ENCODE measurements at places on chromosomes 1 and 21.

DNA sequence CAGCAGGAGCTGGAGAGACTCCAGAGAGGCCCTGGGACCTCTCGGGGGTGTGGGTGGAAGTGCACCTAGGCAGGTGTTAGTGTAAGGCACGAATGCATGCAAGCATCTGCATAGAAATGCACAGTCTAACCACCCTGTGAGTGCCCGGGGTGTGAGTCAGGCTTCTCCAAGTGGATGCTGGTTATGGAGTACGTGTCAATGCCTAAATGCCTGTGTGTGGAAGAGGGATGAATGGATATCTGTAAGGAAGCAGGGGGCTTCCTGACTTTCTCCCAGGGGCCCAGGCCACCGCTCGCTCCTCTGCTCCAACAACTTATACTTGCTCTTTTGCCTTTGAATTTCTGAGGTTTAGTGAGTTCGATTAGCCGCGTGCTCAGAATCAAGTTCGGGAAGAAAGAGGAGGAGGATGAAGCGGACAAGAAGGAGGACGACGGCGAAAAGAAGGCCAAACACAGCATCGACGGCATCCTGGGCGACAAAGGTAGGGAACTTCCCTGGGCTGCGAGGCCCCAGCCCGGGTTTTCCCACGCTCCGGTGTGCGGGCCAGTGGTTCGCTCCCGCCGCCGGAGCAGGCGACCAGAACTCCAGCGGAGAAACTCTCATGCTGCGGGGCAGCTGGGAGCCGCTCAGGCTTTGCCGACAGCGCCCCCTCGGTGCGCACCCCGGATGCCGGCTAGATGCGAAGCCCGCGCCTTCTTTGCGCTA, 5.4 kb downstream of the PAX7 start:
- DNase-seq, result no peak

DNA sequence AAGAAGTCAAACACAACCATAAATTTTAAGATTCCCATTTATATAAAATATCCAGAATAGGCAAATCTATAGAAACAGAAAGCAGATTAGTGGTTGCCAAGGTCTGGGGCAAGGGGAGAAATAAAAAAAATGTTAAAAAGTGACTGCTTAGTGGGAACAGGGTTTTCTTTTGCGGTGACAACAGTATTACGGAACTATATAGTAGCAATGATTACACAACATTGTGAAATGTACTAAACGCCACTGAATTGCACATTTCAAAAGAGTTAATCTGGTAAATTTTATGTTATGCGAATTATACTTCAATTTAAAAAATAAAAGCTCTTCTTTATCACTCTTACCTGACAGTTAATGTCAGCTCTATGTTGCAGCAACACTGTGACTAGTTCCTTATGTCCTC, 105.2 kb downstream of the ACBD6 start:
- DNase-seq, result no peak

- DNase-seq, result no peak
Measured at GRCh38 chr21:41322496-41323382, 6.1 kb downstream of the FAM3B start.

DNA sequence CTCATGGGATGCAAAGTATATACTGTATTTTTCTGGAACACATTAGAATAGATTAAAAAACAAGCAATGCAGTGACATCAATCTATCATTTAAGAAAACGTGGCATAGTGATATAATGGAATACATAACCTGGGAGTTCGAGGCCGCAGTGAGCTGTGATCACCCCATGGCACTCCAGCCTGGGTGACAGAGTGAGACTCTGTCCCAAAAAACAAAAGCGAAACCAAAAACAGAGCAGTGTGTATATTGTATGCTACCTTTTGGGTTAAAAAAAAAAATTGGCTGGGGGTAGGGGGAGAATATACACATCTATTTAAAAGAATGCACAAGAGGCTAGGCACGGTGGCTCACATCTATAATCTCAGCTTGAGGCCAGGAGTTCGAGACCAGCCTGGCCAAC, 13.5 kb downstream of the SLC2A1 start:
- no peak for DNase-seq

DNA sequence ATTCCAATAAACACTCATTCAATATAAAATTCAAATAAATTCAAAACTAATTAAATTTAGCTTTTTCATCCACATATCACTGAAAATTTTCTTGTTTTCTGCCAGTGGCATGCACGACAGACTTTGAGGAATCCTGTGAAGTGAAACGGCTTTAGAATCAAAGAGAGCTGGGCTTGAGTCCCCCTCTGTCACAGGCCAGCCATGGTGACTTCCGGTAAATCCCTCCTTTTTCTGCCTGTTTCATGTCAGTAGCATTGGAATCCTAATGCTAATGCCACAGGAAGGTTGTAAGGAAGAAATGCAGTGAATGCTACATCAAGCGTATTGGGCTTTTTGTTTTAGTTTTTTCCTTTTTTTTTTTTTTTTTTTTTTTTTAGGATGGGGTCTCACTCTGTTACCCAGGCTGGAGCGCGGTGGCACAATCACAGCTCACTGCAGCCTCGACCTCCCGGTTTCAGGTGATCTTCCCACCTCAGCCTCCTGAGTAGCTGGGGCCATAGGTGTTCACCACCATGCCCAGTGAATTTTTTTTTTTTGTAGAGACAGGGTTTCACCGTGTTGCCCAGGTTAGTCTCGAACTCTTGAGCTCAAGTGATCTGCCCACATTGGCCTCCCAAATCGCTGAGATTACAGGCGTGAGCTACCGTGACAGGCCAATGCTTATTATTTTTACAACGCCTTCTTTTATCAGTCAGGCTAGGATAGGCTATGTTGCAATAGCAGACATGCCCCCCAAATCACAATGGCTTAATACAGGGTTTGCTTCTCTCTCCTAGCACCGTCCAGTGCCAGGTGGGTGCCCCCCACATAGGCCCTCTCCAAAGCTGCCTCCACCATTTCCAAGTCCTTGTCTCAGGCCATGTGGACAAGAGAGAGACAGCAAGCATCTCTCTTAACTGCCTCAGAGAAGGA, 3.6 kb upstream of the MATN1 start:
- no peak for DNase-seq

- no peak for DNase-seq
Measured at GRCh38 chr1:107870696-107871095, 94.3 kb downstream of the VAV3 start.

- DNase-seq, result no peak
Measured at GRCh38 chr1:116871779-116872146, 38.0 kb upstream of the PTGFRN start.

DNA sequence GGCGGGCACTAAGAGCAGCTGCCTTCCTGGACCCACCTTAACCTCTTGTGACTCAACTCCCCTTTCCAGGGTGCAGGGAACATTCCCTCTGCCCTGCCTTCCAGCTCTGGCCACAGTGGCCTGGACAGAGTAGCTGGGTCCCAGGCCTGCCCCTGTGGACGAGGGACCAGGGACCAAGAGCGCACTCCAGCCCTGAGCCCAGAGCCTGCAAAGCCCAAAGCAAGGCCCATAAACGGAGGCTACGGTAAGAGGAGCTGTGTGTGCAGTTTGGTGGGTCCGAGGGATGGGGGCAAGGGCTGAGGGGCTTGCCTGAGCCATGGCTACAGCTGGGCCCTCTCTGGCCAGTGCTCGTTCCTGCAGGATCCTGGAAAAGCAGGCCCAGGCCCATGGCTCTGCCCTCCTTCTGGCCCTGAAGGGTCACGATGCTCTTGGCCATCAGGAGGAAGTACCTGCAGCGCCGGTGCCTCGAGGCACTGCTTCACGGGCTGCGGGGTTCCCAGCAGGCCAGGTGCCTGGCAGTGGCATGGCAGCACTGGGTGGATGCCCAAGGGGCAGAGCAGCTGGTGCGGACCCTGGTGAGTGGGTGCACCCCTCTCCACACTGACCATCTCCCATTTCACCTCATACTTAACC, 17.8 kb downstream of the MTHFR start:
- DNase-seq, result no peak

DNA sequence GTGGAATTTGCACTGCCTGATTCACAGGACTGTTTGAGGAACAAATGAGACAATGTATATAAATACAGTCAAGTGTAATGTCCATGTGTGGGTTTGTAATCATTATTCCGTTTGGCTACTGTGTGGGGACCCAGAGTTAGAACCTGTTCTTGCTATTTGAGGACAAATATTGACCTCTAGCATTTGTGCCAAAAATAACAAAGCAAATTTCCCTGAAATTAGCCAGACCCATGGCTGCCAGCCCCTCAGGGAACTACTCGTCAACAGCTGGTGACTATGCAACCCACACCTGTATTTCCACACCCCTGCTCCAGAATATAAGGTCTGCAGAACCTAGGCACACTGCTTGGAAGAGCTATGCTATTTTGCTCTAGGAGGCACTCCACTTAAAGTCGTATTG, 70.7 kb downstream of the KCNJ6 start:
- no peak for DNase-seq
